ENCODE measurements at places on chromosomes 2 and 18.

GRCh38 chr18:4157352-4157751, 297.8 kb downstream of the DLGAP1 start:
- DNase-seq: no peak

GRCh38 chr2:148391324-148391723, 253.2 kb upstream of the EPC2 start:
- DNase-seq: no peak

DNA sequence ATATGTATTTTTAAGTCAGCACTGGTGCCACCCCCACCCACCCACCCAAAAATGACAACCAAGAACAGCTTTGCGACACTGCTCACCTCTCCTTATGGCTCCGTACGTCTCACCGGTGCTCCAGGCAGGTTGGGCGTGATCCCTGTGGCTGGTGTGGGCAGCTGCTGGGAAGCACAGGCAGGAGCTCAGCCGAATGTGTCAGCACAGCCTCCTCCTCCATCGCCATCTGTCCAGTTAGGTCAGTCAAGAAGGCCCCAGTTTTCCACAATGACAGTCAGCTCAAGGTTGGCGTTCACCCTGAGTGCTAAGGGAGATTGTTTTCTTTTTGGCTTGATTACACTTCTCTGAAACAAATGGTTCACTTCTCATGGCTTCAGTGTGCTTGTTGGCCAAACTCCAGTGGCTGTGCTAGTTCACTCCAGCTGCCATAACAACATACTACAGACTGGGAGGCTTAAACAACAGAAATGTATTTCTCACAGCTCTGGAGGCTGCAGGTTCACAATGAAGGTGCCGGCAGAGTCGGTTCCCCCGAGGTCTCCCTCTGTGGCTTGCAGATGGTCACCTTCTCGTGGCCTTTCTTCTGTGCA, 30.2 kb downstream of the AMER3 start:
- DNase-seq: no peak

DNA sequence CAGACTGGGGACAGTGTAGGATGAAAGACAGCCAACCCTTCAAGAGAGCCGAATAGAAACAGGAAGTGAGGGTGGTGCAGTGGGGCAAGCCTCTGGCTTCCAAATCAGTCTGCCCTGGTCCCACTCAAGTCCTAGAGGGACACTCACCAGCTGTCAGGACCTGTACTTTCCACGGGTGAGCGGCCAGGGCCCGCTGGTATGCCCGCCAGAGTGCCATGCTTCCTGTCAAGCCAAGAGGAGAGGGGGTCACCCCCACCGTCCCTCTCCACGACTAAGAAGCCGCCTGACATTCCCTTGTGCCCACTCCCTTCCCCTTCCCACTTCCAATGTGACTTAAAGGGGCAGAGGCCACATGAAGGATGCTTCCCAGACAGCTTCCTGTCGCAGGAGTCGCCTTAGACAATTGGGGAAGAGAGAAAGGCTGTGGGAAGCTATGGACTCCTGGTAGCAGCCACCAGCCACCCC, 564 bp downstream of the MPV17 start:
- no peak for DNase-seq

DNA sequence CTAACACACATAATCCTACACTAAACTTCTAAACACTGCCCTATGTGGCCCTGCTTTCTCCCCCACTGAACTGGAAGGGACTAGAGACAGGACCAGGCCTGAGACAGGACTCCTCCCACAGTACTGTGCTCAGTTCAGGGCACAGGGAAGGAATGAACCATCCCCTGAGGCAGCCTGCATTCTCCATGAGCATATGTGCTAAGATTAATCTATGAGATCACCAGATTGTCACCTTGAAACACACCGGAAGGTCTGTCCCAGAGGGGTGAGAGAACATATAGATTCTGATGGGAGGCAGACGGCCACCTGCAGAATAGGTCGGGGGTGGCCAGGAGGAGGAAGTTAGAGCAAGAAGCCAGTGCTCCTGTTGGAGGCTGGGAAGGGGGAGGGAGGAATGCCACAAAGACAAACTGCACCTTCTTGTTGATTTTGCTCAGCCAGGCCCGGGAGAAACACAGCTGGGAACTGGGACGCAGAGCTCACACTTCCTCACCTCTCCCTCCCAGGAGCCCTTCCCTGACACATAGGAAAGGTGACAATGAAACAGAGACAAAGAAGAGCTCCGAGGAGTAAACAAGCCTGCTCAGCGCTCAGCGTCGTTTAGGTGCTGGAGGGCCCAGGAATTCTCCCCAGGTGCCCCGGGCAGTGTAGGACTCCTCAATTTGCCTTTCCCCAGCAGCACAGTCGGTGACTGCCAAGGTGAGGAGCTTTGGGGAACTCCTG, 52.1 kb downstream of the ZBTB7C start:
- DNase-seq: no peak

DNA sequence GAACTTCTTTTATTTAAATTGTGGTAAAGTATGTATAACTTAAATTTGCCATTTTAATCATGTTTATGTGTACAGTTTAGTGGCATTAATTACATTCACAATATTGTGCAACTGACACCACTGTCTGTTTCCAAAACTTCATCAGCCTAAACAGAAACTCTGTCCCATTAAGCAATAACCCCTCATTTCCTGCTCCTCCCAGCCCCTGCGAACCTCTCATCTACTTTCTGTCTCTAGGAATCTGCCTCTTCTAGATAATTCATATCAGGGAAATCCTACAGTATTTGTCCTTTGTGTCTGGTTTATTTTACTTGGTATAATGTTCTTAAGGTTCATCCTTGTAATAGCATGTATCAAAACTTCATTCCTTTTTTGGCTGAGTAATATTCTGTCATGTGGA, 75.1 kb downstream of the BOLA3 start:
- no peak for DNase-seq

GRCh38 chr2:203706403-203706802, at the start of gene CD28:
Gene CD28, plus strand, starts transcription at chr2:203706639. Its CDS starts 58 bp downstream, at chr2:203706697.
- peak; percentile 77 for DNase-seq

DNA sequence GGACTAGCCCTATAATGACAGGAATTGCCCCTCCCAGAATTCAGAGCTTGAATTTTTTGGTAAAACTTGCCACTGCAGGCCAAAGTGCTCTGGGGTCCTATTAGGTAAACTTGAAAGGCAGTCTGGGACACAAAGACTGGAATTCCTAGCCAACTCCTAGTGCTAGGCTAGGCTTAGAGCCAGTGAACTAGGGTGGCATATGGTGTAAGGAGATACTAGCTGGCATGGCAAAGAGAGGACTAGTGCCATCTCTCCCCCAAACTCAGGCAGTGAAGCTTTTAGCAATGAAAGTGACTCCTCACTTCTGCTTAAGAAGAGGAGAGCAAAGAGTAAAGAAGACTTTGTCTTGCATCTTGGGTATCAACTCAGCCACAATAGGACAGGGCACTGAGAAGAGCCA, 410.5 kb upstream of the CNTNAP5 start:
- no peak for DNase-seq

GRCh38 chr2:33494155-33494779, 17.8 kb downstream of the RASGRP3 start:
- DNase-seq: no peak

DNA sequence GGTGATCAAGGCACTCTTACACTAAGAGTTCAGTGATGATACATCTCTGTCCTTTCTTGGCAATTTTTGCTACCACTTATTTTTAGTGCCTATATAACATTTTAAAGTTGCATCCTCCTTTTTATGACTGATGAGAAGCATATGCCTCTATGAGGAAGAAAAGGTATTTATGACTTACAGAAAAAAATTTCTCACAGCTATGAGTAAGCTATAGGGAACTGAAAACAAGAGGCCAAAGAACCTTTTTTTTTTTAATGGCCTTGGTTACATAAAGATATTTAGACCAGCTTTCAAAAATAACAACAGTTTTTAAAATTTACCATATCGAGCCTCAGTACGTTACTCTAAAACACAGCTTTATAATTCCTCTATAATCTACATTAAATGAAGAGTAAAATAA, 21.3 kb downstream of the MBD5 start:
- no peak for DNase-seq

DNA sequence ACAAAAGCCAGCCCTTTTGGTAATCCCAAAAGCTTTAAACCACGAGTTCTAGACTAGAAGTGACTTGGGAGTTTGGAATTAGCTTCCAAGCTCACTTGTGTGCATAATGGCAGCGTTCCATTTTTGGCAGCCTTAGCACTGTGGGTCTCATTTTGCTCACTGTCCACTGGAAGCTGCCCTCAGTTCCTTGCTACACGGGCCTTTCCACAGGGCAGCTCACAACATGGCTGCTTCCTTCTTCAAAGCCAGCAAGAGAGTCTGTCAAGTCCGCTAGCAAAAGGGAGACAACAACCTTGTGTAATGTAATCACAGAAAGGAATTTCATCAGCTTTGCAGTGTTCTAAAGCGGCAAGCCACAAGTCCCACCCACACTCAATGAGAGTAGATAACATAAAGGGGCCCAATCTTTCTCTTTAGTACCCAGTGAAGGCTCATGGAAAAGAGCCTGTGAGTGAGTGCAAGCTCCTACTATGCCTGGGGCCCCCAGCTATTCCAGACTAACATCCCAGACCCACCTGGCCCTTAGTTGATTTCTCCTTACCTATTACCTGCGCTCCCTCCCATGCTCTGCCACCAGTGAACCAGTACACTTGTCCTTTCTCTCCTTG, 239.7 kb upstream of the FBXO11 start:
- no peak for DNase-seq

GRCh38 chr2:38091760-38092159, 15.8 kb upstream of the CYP1B1 start:
- DNase-seq: no peak

DNA sequence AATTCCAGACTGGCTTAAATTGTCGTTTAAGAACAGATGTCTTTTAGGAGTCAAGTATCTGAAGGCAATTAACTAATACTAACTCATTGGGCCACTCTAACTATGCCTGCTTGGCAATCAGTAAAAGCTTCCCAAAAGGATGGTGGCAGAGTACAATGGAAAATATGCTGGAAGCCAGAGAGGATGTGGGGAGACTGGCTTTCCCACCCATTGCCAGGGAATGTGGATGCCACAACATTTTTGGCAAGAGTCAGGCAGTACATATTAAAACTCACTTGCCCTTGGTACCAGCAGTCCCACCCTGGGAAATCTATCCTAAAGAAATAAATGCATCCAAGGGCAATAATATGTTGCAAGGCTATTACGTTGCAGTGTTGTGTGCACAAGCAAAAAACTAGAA, 74.0 kb upstream of the FZD7 start:
- no peak for DNase-seq

- DNase-seq: no peak
Measured at GRCh38 chr18:31217038-31217849, 54.6 kb upstream of the DSC1 start.

DNA sequence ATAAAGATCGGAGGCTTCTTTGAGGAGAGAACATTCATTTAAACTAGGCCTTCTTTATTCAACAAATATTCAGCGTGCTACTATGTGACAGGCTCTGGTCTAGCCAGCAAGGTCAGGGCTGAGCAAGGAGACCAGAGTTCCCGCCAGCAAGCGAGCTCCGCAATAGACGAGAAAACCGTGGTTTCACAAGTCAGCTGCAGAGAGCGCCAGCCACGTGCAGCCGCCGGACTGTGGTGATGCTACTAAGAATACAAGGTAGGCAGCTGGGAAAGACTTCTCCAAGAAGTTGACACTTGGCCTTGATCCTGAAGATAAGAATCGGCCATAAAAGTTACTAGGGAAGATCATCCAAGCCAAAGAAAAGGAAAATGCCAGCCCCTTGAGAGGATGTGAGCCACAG, 533.7 kb upstream of the SALL3 start:
- no peak for DNase-seq

DNA sequence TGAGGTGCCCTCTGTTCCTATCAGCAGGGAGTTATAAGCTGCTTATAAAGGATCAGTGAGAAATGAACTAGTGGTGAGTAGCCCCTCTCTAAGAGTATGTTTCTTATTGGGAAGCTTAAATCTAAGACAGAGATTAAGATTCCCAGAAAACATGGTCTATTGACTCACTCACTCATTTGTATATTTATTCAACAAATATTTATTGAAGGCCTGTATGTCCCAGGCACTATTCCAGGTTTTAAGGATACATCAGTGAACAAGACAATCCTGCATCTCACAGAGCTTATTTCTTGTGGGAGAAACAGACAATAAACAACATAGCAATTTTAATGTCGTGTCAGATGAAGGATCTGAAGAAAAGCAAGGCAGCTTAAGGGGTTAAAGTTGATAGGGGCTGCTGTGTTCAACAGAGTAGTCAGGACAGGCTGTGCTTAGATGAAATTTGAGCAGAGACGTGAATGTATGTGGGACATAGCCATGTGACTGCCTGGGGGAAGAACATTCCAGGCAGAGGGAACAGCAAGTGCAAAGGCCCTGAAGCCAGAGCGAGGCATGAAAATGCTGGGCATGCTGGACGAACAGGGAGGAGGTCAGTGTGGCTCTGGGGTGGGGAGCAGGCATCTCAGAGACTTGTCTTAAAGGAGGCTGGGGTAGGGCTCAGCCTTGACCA, 14.8 kb upstream of the PSD4 start:
- DNase-seq: no peak
